ENCODE measurements at places on chromosomes 6 and 20.

GRCh38 chr20:58993332-58994248 lies 12.5 kb downstream of the NELFCD start:
- no peak for DNase-seq

DNA sequence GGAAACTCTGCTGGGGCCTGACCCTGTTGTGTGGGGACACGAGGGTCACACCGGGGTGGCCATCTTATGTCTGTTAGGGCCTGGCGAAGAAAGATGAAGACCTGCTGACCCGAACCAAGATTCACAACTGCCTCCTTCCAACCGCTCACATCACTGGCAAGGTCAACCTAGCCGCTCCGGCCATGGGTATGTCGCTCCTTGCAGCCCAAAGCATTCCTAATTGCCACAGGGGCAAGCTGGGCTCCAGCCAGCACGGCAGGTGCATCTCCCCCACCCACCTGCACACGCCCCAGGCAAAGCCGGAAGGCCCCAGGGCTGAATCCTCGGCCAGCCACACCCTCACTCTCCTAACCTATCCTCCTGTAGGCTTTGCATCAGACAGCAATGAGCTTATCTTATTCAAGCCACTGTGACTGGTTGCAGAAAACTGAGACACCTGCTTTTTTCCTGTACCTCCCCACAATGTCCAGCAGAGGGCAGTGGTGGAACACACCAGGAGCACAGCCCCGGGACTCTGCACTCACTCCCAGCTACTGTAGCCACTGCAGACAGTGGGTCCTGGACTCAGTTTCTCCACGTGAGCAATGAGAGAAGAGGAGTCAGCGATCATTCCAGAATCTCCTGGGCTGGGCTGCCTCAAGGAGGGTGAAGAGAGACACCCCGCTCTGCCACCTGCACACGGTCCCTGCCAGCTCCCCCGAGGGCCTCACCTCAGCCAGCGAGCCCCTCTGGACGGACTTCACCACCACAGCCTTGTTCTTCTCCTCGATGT lies 170.2 kb downstream of the PREX1 start:
- peak; percentile 60 for DNase-seq

DNA sequence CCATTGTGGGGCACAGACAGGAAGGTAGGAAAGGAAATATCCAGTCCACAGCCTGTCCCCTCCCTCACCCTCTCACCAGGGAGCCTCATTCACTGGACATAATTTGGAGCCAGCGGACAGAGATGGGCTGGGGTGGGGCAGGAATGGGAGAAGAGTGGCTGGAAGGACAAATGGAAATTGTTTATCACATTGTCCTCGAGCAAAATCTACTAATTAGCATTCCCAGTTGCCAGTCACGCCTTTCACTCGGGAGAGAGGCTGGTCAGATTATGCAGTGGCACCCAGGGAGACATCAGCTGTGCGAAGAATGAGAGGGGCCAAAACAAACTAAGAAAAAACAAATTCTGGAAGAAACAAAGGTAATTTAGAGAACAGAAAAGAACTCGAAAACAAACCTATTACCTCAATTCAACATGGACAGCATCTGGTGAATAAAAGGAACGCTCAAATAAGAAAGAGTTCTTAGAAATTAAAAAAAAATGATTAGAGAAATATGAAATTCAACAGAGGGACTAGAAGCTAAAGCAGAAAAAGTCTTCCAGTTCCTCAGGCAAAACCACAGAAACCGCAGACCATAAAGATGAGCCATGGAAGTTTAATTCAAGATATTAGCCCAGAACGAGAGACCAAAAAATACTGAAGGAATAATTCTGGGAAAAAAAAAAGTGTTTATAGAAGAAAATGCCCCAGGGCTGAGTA lies 108.5 kb upstream of the RALGAPA2 start:
- no peak for DNase-seq

GRCh38 chr20:2749951-2750490 lies 50.4 kb downstream of the CPXM1 start:
- no peak for DNase-seq

- DNase-seq, result no peak
Measured at GRCh38 chr6:34059136-34059731, 86.7 kb downstream of the GRM4 start.

- no peak for DNase-seq
Measured at GRCh38 chr6:66675906-66676305, 968.9 kb upstream of the EYS start.

DNA sequence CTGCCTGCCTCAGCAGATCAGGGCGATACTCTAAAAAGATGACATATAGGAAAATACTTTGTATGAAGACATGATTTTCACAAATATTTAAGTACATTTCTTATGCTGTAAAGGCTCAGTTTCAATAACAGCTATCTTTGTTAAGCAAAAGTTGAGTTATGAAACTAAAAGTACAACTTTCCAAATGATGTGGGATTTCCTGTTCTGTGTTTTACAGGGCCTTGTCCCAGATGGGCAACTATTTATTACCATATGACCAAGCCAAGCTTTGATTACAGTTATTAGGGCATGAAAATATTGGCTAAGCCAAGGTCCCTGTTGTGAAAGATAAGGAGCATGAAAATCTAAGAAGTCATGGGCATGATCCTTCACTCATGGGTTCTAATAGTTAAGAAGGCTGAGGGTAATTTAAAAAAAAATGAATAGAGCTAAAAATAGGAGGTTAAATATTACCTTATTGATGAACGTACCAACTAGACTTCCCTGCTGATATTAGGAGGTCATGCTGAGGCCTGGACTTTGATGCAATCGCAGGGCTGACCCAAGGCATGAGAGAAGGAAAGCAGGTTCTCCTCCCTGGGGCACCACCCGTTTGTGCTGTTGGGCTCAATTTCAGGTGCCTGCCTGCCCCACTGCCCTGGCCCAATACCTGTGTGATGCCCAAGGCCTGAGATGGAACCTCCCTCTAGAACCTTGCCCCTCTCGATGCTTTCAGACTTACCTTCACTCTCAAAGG lies 294.4 kb upstream of the PRDM1 start:
- DNase-seq, result no peak

GRCh38 chr20:3470627-3471396 lies at the start of gene ATRN:
Gene ATRN (plus strand): TSS chr20:3471018. CDS start chr20:3471108, 90 bp downstream.
- DNase-seq, result peak; percentile 93

DNA sequence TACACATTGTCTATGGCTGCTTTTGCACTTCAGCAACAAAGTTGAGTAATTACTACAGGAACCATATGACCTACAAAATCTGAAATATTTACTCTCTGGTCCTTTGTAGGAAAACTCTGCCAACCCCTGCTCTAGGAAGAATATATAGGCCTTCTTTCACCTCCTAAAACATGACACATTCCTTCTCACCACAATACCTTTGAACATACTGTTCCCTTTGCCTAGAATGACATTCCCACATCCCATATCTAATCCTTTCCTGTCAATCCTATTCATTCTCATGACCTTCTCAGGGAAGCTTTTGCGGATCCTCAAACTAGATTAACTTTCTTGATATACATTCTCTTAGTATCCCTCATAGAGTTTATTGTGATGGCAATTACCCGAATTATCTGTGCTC lies 18.0 kb upstream of the NCOA6 start:
- DNase-seq, result no peak

GRCh38 chr6:108132863-108133262 lies 33.0 kb upstream of the NR2E1 start:
- no peak for DNase-seq

- no peak for DNase-seq
Measured at GRCh38 chr6:18785810-18786490, 398.8 kb downstream of the RNF144B start.

DNA sequence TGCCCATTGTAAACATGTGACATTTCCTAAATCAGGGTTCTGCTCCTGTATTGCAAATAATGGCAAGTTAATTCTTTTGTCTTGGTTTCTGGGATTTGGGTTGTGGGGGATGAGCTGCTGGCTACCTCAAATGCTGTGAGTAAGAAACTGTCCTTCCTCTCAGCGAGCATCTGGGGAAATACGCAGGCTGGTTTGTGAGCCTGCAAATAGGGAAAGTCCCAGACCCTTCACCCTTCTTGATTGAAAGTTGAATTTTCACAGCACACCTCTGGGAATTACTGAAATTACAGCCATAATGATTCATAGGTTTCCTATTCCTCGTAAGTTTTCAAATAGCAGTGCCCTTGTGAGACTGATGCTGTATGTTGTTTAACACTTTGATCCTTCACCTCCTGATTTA lies 138.1 kb downstream of the TBXT start:
- DNase-seq, result no peak

GRCh38 chr6:2132416-2132815 lies 113.0 kb downstream of the GMDS start:
- DNase-seq, result no peak

- no peak for DNase-seq
Measured at GRCh38 chr6:20582586-20583443, 48.6 kb downstream of the CDKAL1 start.
